ENCODE measurements at places on chromosomes 4 and X.

DNA sequence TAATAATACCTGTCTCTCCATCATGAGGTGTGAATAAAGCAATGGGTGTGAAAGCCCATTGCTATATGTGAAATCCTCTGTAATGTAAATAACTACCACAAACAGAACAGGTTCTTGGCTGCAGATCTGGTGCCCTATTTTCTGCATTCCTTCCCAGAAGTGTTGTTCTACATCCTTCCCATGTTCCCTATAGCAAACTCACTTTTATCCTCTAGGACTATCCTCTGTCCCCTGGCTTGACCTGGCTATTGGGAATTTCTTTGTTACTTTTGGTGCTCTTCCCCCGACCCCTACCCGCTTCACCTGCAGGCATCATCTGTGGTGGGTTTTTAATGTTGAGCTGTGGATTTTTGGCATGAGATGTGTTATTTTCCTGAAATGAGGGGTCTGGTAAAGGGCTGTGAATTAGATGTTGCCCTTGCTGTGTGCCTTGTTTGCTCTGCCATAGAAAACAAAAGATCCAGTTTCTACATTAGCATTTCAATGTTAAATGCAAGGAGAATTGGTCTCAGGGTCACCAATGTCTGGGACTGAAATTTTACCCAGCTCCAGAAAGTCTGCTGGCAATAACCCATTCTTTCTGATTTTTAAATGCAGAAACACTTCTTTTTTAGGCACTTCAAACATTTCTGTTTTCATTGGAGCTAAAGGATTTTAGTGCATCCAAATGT lies 13.6 kb upstream of the FREM3 start:
- DNase-seq: no peak

GRCh38 chrX:154443479-154443910 lies 446 bp upstream of the FAM50A start:
- DNase-seq: peak; percentile 30

DNA sequence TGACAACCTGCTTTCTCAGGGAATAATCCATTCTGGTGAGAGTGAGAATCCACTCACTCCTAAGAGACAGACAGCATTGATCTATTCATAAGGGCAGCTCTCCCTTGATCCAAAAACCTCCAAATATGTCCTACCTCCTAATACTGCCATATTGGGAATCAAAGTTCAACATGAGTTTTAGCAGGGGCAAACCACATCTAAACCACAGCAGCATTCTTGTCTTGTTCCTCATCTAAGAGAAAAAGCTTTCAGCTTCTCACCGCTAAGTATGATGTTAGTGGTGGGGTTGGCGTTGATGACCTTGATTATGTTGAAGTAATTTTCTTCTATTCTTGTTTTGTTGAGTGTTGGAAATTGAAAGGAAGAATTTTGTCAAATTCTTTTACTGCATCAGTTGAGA lies 69.6 kb downstream of the SERTM2 start:
- peak; percentile 0 for DNase-seq

GRCh38 chrX:56751071-56751470 lies 22.0 kb downstream of the NBDY start:
- DNase-seq: peak; percentile 22

- DNase-seq: no peak
Observed at GRCh38 chr4:16055471-16055870, 28.4 kb downstream of the PROM1 start.

DNA sequence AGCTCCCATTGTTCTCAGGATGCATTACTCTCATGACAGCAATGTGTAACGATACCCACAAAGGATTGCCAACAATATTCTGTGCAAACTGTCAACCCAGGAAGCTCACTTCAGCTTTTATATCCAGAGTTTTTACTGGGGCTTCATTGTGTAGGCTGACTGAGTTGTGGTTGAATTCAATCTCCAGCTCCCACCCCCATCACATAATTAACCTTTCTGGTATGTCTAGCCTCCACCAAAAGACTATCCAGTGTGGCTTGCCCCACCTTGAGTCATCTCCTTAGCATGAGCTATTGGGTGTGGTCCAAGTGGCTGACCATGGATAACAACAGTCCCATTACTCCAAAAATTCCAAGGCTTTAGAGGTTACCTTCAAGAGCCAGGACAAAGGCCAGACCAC lies 17.7 kb upstream of the TAB3 start:
- DNase-seq: peak; percentile 75

DNA sequence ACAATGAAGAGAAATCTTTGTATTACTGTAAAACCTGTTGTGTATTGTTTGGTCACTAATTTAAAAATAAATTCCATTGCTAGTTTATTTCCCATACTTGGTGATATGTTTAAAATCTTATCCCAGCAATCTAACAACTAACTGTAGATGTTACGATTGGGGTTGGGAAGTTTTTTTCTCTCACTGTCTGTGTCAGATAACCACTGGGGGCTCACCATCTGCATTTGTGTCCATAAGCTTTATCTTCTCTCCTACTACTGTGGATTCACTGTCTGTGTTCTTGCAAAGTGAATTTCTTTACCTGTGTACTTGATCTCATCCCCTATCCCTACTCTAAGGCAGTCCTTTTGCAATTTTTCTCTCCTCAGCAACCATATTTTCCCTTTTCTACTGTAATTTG lies 81.3 kb downstream of the STIM2 start:
- no peak for DNase-seq

DNA sequence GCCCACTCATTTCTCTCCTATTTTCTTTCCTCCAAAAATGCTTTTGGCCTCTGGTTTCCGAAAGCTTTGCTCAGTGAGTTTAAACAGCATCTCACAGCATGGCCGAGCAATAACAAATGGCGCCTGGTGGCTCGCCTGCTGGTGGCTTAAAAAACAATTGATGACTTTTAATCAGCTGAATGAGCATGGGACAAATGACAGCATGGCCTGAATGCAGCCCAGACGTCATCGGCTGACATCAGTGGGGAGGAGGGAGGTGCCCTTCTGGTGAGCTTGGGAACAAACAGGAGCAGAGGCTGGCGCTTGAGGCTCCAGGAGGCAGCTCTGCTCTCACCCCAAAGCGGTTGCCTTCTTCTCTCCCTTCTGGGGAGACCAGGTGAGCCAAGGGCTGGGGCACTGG lies 286.4 kb downstream of the BCOR start:
- DNase-seq: no peak

GRCh38 chr4:174210952-174211490 lies 72.4 kb downstream of the FBXO8 start:
- peak; percentile 72 for DNase-seq

- DNase-seq: peak; percentile 77
Observed at GRCh38 chr4:26330186-26330787, 9.5 kb downstream of the RBPJ start.

- no peak for DNase-seq
Observed at GRCh38 chr4:81648576-81649275, 177.0 kb upstream of the RASGEF1B start.

DNA sequence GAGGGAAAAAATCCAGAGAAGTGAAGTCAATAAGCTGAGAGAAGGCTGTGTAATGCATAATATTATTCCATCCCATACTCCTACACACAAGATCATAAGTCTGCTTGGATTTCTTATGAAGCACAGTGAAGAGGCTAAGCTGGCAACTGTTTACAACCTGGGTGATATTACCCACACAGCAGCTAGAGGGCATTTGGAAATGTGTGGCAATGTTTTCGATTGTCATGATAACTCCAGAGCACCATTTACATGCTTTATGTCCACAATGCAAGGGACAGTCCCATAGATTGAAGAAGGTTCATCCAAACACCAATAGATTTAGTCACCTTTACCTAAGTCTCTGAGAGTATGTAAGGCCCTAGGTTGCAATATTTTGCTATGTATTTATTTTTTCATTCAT lies 412.2 kb downstream of the PPP3CA start:
- peak; percentile 8 for DNase-seq

DNA sequence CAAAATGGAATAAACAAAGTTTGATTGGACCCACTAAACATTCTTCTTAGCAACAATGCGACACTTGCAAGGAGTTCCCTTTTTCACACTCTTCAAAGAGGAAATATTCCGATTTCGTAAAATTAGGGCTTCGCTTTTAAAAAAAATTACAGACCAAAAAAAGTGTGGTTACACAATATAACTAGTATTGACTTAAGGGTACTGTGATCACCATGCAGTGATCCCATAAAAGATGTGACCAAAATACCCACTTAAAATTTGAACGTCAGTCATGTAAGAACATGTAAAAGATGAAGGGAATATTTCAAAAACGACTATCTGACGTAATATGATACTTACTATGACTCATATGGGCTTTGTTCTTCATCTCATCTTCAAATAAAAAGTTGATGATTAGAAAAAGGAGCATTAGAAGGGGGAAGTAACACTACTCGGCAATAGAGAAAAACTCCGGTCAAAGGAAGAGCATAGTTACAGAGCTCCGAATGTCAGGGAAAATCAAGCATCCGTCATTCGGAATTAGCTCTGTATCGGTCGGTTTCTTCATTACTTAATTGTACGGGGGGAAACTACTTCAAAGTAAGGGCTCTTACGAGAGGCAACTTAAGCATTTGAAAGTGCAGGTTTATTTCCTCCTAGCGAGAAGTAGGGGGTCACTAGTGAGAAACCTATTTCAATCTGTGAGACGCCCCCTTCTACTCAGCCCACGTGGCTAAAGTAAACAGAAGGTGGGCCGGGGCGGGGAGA lies 1.3 kb upstream of the TET2 start:
- DNase-seq: peak; percentile 33

- DNase-seq: peak; percentile 42
Observed at GRCh38 chr4:41814565-41814964, 66.0 kb upstream of the PHOX2B start.

DNA sequence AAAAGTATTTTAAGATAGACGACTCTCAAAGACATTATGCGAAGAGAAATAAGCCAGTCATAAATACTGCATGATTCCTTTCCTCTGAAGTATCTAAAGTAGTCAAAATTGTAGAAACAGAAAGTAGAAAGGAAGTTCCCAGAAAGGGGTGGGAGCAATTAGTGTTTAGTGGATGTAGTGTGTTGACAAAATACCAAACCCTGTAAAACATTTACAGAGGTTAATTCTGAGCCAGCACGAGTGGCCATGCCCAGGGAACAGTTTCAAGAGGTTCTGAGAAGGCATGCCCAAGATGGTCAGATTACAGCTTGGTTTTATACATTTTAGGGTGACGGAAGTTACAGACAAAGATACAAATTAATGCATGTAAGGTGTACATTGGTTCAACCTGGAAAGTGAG lies 34.4 kb upstream of the SLC25A4 start:
- no peak for DNase-seq

DNA sequence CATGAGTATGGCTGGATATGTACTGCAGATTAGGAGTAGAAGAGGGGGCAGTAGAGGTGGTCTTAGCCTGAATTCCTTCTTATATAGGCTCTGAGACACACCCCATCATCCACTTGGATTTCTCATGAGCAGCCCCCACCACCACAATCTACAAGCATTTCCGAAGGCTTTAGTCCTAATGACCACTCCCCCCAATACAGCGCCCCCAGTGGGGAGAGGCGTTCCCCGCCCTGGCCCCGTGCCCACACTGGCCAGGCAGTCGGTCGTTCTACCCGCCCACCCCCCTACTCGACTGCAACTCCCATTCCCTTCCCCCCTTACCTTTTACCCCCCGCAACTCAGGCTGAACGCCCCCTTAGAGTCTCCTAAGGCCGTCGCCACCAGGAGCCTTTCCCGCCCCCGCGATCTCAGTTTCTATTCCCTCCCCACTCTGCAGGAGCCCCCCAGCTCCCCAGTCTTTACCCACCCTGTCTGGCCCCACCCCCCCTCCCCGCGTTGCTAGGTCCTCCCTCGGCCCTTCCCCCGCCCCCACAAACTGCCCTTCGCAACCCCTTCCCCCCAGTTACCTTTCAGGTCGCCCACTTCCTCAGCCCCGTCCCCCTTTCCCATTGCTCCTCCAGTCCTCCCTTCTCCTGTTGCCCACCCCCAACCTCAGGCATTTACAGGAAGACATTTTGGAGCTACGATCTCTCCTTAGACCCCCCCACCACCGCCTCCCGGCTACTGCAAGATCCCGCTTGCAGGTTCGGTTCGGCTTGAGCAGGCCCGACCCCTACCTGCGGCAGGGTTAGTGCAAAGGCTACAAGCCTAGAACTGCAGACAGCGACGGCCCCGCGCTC lies 468 bp downstream of the ZMYM3 start:
- DNase-seq: peak; percentile 48

GRCh38 chr4:85029453-85029852 lies 63.0 kb upstream of the WDFY3 start:
- no peak for DNase-seq

DNA sequence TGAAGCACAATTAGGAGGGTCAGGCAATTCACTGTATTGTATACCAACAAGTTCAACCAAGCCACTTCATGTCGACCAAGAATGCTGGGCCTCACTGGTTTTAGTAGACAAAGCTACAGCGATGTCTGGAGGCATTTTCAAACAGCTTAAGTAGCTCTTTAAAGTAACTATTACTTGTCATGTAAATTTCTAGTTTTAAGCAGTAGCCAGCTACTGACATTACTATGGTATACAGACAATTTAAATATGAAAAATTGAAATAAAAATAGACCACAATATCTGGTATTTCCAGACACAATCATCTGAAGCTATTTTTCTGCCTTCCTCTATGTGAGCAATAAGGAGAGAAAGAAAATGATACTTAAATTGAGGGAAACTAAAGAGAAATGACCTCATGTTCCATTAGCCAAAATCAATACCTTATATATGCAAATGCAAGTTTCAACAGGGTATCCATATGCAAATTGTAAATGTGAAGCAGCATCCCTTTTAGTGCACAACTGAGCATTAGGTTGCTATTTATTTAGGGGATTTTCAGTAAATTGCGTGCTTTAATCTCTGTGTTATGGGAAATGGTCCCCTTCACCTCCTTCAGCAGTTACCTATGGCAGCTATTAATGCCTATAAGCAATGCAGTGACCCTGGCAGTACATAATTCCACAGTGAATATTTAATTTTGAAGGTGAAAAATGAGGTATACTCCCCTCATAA lies 119.5 kb downstream of the GPC3 start:
- DNase-seq: no peak

GRCh38 chr4:168924667-168925066 lies 85.4 kb downstream of the CBR4 start:
- DNase-seq: no peak

GRCh38 chr4:155271557-155271956 lies 63.1 kb downstream of the NPY2R start:
- DNase-seq: peak; percentile 3

DNA sequence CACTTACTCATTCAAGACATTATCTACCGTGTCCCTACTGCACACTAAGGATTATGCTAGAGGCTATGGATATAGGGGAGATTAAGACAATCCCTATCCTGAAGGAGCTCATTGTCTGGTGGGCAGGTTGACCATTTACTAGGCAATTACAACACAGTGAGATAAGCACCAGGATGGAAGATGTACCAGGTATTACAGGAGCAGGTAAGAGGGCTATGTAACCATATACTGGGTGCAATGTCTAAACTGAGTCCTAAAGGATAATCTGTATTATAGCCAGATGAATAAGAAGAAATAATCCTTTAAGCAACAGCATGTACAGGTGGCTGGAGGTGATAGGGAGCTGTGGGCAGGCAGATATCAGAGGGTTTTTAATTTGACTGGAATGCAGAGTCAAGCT lies 113.3 kb upstream of the TBC1D9 start:
- DNase-seq: no peak

- no peak for DNase-seq
Observed at GRCh38 chr4:155612074-155612473, 54.6 kb upstream of the GUCY1A1 start.

- no peak for DNase-seq
Observed at GRCh38 chr4:113555868-113556267, 205.7 kb downstream of the CAMK2D start.

- no peak for DNase-seq
Observed at GRCh38 chrX:16511796-16512776, 137.9 kb upstream of the S100G start.

- DNase-seq: no peak
Observed at GRCh38 chrX:49000636-49001035, 1.4 kb downstream of the GRIPAP1 start.
